GM04503 (cell line): ENCODE measurements at places on chromosomes 12 and 14.

DNA sequence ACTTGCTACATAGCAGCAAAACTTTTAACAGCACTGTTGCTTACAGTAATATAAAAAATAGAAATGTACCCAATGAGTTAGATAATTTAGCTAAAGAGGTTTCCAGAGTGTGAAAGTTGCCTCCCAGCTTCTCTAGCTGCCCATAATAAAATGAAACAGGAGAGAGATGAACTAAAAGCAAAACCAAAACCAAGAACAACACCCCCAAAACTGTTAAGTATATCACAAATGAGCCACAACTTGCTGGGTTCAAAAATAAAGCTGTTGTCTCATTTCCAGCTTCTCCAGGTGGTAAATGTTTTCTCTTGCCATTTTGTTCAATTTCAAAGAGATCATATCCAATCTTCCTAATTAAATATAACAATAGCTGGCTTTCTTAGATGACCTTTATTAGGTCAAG, 614.0 kb downstream of the ETNK1 start:
- DNase-seq, result no peak

- DNase-seq, result no peak
These were observed 180.6 kb upstream of the PRMT8 start for GRCh38 chr12:3310271-3311026.

DNA sequence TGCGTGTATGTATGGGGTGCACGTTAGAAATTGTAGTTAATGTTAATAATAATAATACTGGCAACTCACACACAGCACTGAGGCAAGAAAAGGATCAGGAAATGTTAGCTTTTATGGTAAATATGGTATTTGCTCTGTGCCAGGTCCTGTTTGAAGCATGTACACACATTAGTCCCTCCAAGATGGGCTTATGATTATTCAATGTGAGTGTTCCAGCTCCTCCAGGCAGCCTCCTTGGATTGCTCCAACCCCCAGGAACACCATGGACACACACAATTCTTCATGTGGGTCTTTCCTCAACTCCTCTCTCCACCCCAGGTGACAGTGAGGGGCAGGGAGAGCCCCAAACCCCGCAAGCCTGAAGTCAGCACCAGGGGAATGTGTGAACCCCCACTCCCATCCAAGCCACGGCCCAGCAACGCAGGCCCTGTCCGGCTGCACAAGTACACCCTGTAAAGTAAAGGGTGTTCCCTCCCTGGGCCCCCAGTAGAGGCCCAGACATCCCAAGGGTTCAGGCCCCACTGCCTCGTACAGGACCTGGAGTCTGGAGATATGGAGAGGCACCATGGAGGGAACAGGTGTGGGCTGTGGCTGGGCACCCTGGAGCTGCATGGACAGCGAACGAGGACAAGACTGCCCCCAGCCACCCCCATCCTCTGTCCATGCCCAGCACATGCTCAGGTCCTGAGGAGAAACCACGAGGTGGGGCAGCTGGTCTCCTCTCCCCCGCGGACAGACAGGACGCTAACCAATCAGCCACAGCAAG, 41.3 kb downstream of the NCOR2 start:
- no peak for DNase-seq

GRCh38 chr14:79166171-79166570, 996.0 kb downstream of the NRXN3 start:
- no peak for DNase-seq

DNA sequence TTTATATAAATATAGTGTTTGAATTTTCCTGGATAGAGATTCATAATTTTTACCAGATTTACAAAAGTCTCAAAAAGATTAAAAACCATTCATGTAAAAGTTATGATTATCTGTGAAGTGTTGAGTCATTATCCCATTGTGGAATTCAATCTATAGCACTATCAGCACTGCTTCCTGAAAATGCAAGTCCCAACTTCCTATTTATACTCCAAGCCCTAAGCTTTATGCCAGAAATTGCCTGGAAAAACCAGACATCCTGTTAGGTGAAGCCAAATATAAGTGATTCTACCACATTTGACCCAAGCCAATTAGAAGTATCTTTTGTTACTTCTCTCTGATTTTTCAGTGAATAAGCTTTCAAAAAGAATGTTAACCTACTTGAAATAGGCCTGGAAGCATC, 129.1 kb downstream of the GPR135 start:
- DNase-seq, result no peak

- no peak for DNase-seq
These were observed 238.4 kb upstream of the NOS1 start for GRCh38 chr12:117599849-117600248.

- DNase-seq, result no peak
These were observed 81.2 kb downstream of the SPPL3 start for GRCh38 chr12:120822832-120823503.

GRCh38 chr12:54051874-54052437, 1.7 kb upstream of the HOXC4 start:
- DNase-seq, result no peak

DNA sequence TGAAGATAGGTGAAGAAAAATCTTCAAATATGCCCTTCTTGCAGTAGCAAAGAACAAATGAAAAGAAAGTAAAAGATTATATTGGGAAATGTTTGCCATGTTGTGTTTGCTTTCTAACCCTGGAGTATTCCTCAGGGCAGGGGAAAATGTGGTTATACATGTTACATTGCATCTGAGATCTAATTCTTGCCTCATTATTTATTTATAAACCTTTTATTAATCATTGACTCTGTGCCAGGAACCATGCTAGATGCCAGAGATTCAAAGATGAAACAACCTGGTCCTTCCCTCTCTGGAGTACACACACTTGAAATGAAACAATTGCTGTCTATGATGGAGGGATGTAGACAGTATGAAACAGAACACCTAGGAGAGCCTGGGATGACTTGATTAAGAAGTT, 128.1 kb upstream of the HMGA2 start:
- no peak for DNase-seq

GRCh38 chr14:78448164-78449094, 278.3 kb downstream of the NRXN3 start:
- no peak for DNase-seq
